ENCODE measurements at places on chromosomes 2 and 18.

GRCh38 chr2:6454286-6454990 lies 411.3 kb downstream of the CMPK2 start:
- no peaks in the 10 kb centered on the region for H3K27me3 ChIP-seq
- DNase-seq = no peak
- H3K4me3 ChIP-seq = no peak overlapping the region
- no peak overlapping the region for H3K27ac ChIP-seq
- H3K4me1 ChIP-seq = no peaks in the 10 kb centered on the region

GRCh38 chr18:59298871-59299270 lies 19.6 kb downstream of the CPLX4 start:
- H3K4me1 ChIP-seq = peaks cover 3% of the 10 kb centered on the region
- no peak overlapping the region for H3K27ac ChIP-seq
- no peak for DNase-seq
- H3K36me3 ChIP-seq = no peaks in the 10 kb centered on the region
- H3K27me3 ChIP-seq = peaks cover 77% of the 10 kb centered on the region

DNA sequence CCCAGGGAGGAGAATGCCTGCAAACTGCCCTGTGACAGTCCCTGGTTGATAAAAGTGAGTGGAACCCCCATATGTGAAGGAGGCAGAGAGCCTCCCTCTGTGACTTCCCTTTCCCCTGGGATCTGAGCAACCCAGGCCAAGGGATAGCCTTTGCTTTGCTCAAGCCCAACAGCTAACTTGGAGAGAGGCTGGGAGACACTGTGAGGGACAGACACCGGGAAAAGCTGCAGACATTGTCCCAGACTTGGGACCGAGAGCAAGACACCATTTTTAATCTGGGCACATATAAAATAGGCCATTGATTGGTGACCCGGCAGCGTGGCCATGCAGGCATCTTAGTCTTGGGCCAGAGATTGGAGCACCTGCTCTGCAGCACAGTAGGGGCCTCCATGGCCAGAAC lies 96.1 kb upstream of the SALL3 start:
- no peaks in the 10 kb centered on the region for H3K4me1 ChIP-seq
- no peaks in the 10 kb centered on the region for H3K36me3 ChIP-seq
- H3K27ac ChIP-seq = no peak overlapping the region
- DNase-seq = no peak

DNA sequence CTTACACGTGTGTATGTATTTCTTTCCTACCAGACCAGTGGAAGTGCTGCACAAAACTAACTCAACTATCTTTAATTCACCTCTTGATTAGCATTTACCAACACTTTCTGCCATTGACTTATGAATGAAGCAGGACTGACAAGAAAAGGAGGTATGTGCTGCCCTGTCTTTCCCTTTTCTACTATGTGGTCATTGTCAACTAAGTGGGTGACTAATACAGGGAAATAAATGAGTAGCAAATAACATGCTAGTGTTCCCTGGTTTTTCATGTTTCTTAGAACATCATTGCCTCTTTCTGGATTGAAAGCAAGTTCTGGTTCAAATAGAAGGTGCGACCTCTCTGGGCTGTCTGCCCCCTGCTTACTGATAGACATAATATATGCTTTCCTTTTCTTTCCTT lies 58.0 kb downstream of the LINC00305 start:
- no peaks in the 10 kb centered on the region for H3K36me3 ChIP-seq
- DNase-seq = no peak
- H3K27me3 ChIP-seq = no peaks in the 10 kb centered on the region
- no peak overlapping the region for H3K27ac ChIP-seq

GRCh38 chr2:9824441-9824840 lies 18.8 kb upstream of the TAF1B start:
- DNase-seq = no peak
- H3K36me3 ChIP-seq = no peaks in the 10 kb centered on the region
- H3K4me1 ChIP-seq = peaks cover 14% of the 10 kb centered on the region
- H3K27me3 ChIP-seq = no peaks in the 10 kb centered on the region
- no peak overlapping the region for H3K27ac ChIP-seq
- H3K4me3 ChIP-seq = no peak overlapping the region

DNA sequence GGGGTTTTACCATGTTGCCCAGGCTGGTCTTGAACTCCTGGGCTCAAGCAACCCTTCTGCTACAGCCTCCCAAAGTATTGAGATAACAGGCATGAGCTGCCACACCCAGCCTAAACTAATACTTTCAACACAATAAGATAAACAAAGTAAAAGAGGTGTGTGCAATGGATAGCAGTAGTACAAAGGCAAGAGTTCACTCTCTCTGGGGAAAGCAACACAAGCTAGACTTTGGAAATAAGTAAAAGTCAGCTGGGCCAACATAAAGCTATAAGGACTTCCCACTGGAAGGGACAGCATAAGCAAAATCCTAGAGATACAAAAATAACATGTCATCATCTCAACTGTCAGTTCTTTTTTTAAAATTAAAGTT lies 5.2 kb upstream of the NOSTRIN start:
- no peaks in the 10 kb centered on the region for H3K36me3 ChIP-seq
- H3K27ac ChIP-seq = no peak overlapping the region
- no peaks in the 10 kb centered on the region for H3K27me3 ChIP-seq
- no peaks in the 10 kb centered on the region for H3K4me1 ChIP-seq
- DNase-seq = no peak

- H3K27ac ChIP-seq = no peak overlapping the region
- no peaks in the 10 kb centered on the region for H3K4me1 ChIP-seq
- no peak for DNase-seq
- no peak overlapping the region for H3K4me3 ChIP-seq
- peaks cover 18% of the 10 kb centered on the region for H3K27me3 ChIP-seq
- H3K36me3 ChIP-seq = no peaks in the 10 kb centered on the region
These were observed 133.3 kb upstream of the HS6ST1 start for GRCh38 chr2:128452024-128452411.
